ENCODE measurements at places on chromosomes 12 and 14. TPM values are rescaled to one million over a fixed set of nuclear protein-coding genes. Genes with fewer than 3 reads are reported as not detected.

GRCh38 chr12:131203666-131204415 lies 250.1 kb downstream of the ADGRD1 start:
- DNase-seq = no peak

DNA sequence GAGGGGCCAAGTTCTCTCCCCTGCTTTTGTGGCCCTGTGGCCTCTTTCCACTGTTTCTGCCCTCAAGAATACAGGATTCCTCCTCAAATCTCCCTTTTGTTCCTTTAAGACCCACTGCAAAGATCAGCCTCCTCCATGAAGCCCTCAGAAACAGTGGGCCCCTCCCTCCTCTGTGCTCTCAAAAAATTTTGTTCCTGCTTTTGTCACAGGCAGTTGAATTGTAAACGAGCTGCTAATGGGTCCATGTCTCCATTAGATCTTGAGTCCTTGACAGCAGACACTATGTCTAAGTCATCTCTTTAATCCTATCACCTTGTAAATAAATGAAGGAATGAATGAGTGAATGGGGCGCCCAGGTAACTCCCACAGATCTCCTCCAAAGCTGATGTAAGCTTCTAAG lies 175.2 kb downstream of the ESRRB start:
- DNase-seq = no peak

DNA sequence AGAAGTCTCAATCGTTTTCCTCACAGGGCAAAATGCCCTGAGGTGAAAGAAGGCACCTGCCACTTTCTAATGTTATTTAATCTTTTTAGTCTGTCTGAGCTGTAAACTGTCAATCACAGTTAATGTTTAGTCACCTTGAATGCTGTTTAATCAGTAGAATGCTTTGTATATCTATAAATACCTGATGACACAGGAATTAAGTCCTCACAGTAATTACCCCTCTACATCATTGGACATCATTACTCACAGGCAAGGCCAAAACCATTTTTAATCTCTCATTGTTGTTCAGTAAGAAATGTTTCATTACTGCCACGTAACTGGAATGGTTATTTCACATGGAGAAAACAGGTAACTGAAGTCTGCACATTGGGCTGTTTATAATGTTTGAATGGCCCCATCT lies 178.8 kb downstream of the EXOC5 start:
- no peak for DNase-seq

Gene FZD10
- total RNA-seq = 1.3 TPM

GRCh38 chr12:54666008-54666407 lies 17.8 kb upstream of the DCD start:
- DNase-seq = no peak

DNA sequence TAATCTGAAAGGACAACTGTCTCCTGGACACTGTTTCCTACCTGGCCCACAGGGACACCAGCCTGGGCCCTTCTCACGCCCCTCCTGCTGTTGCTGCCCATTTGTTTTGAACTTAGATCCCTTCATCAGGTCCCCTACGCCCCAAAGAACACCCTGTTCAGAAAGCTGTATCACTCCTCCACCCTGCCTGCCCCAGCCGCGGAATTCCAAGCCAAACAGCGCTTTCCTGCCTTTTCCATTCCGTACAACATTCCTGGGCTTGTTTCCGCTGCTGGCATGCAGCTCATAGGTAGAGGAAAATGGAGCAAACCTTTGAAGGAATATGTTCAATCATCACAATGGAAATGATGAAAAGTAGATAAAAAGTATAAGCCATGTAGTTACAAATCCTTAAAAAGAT lies 12.8 kb upstream of the GSG1 start:
- DNase-seq = no peak

Gene CHD8
- 41.8 TPM for total RNA-seq

Gene GLS2
- 6.4 TPM for total RNA-seq

GRCh38 chr14:24425704-24426103 lies 3.8 kb downstream of the CBLN3 start:
- DNase-seq = peak; percentile 78

GRCh38 chr14:50403419-50403818 lies 6.7 kb upstream of the CDKL1 start:
- DNase-seq = no peak

- DNase-seq = no peak
These were observed 55.5 kb downstream of the CHGA start for GRCh38 chr14:92978229-92979021.

GRCh38 chr12:48000878-48001504 lies 3.3 kb downstream of the COL2A1 start:
- DNase-seq = peak; percentile 75

Gene TAS2R8
- not detected for total RNA-seq

GRCh38 chr12:99119449-99119848 lies 474.4 kb downstream of the APAF1 start:
- DNase-seq = no peak

GRCh38 chr12:116885491-116885890 lies 4.2 kb upstream of the HRK start:
- no peak for DNase-seq

Gene MIP
- 0.08 TPM for total RNA-seq

- no peak for DNase-seq
These were observed 292.6 kb upstream of the SYT1 start for GRCh38 chr12:78571953-78572352.

Gene RNASE4
- total RNA-seq = 76.8 TPM

GRCh38 chr12:66739266-66739665 lies 60.4 kb upstream of the GRIP1 start:
- DNase-seq = no peak

DNA sequence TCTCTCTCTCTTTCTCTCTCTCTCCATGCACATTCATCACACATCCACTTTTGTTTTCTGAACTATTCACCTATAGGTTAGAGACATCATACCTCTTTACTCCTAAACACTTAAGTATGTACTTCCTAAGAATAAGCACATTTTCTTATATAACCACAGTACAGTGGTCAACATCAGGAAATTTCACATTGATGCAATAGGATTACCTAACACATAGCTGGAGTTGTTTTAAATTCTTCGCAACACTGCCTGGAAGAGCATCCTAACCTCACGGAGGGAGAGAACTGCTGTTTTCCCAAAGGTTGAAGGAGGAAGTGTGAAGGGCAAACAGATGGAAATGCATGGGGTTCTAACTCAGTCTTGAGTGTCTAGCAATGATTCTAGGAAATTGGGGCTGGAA lies 159.2 kb downstream of the SYT1 start:
- DNase-seq = no peak

Gene ZC2HC1C
- 14.9 TPM for total RNA-seq

GRCh38 chr12:89540586-89540985 lies 14.7 kb upstream of the POC1B start:
- no peak for DNase-seq

Gene LHX5
- 0.10 TPM for total RNA-seq

Gene ABCC9
- total RNA-seq = 10.0 TPM
